ENCODE measurements at places on chromosomes 12 and 14. TPM values are rescaled to one million over a fixed set of nuclear protein-coding genes. Genes with fewer than 3 reads are reported as not detected.

- no peak for DNase-seq
Measured at GRCh38 chr14:34329301-34329700, 132.7 kb downstream of the SPTSSA start.

DNA sequence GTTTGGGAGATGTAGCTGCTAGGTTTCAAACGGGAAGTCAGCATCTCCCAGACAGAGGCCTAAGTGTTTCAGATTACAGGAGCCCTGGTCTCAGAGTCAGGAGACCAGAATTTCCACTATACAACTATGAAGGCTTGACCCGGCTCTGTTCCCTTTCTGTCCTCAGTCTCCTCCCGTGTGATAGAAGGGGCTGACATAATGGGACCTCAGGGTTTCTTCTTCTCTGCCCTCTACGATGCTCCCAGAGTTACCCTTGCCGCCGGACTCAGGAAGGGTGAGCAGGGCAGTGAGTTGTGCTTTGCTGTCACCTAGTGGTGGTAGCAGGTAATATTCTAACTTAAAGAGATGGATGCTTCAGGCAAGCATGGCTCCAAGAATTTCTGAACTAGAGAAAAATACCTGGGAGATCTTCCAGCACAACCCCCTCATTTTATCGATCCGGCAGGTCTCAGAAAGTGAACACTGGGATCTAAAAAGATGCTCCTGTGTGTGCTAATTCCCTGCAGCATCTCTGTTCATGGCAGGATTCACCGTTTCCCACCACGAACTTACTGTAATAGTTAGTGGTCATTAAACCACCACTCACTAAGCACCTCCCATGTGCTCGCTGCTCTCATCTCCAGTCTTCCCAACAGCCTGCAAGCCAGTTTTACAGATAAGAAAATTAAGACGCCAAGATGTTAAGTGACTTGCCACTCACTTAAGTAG lies 84.4 kb downstream of the VWF start:
- peak; percentile 83 for DNase-seq

LRRC10 gene
- not detected for total RNA-seq

DNA sequence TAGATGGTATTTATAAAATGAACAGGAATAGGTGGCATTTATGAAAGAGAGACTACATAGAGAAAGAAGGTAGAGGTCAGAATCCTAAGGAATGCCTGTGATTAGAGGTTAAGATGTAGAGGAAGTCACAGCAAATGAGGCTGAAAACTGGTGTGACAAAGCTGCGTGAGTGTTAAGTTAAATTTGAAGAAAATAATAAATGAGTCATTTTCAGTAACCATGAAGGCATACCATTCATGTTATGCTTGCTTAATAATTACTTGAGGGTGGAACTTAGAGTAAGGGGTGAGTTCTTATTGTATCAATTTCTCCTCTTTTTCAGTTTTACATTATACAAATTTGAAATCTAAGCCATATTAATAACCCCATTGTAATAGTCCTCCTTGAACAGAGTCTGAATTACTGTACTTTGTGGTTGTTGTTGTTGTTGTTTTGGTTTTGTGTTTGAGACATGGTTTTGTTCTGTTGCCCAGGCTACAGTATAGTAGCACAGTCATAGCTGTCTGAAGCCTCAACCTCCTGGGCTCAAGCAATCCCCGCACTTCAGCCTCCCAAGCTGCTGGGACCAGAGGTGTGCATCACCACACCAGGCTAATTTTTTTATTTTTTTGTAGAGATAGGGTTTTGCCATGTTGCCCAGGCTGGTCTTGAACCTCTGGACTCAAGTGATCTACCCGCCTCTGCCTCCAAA lies 761.5 kb downstream of the GALC start:
- no peak for DNase-seq

LALBA gene
- total RNA-seq: not detected

WNT1 gene
- not detected for total RNA-seq

DNA sequence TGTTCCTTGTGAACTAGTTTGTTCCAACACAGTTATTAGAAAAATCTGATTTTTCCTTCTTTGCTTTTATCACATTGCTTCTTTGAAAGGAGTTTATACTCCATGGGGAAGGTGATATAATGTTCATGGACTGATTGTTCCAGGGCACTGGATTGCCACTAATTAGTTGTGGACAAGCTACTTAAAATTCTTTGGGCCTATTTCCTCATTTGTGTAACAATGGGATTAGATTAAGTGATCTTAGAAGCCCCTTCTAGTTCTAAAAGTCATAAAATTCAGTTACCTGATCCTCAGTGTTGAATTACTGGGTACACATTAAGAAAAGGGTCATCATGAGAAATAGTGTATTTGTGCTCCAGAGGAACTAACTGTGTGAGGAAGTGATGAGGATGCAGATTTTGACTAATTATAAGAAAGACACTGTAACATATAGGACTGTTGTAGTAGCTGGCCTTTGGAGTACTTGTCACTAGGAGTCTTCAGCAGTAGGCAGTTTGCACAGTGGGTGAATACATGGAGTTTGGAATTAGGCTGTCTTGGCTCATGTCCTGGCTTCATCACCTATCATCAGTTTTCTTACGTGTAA lies 82.2 kb downstream of the MIA2 start:
- no peak for DNase-seq

GRCh38 chr12:51863363-51863932 lies 14.9 kb upstream of the FIGNL2 start:
- DNase-seq: peak; percentile 76

DNA sequence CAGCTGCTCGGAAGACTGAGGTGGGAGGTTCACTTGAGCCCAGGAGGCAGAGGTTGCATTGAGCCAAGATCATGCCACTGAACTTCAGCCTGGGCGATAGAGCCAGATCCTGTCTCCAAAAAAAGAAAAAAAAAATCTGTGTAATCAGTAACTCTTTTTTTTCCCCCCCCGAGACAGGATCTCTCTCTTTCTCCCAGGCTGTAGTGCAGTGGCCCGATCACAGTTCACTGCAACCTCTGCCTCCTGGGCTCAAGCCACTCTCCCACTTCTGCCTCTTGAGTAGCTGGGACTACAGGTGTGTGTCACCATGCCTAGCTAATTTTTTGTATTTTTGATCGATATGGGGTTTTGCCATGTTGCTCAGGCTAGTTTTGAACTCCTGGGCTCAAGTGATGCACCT lies 113.6 kb downstream of the SYNE2 start:
- DNase-seq: no peak

GRCh38 chr12:6772331-6772695 lies at the start of gene LAG3:
Gene LAG3, plus strand, starts transcription at chr12:6772520. Its CDS starts 333 bp downstream, at chr12:6772853.
- DNase-seq: no peak

MLEC gene
- total RNA-seq: 92.5 TPM

GRCh38 chr12:90965204-90965603 lies 10.2 kb upstream of the CCER1 start:
- no peak for DNase-seq

DNA sequence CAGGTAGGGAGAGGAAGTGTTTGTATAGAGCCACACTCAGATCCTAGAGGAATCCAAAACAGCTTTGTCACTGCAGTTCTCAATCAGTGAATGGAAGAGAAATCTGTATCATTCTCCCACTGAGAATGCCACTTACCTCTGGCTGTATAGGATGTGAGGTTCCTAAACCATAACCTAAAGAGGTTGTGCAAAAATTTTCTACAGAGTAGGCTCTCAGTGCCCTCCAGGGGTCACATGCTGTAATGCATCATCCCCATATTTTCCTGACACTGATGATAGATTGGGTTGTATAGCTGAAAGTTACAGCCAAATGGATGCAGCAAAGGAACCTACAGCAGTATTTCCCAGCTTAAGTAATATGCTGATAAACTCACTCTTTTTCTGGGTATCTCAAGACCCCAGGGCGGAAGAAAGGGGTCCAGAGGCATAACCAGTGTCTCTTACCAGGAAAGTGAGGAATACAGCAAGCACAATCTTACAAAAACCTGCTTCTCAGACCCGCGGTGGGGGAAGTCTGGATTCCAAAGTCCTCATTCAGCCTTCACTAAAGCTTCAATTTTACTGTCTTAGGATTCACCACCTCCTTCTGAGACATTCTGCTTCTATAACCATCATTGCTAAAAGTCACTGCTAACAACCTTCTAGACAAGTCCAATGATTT lies 3.8 kb downstream of the BCDIN3D start:
- no peak for DNase-seq

GRCh38 chr12:93149229-93149628 lies 220.1 kb upstream of the EEA1 start:
- DNase-seq: no peak

BDKRB2 gene
- total RNA-seq: 4.6 TPM
